ENCODE measurements at places on chromosomes 6 and 20. TPM values are rescaled to one million over a fixed set of nuclear protein-coding genes. Genes with fewer than 3 reads are reported as not detected.
A peak's percentile ranks its signal among the peaks of the same experiment; 100 is the strongest.

The FOXC1 gene
- total RNA-seq: 39.4 TPM

The KCNQ5 gene
- 8.5 TPM for total RNA-seq

The TFAP2D gene
- total RNA-seq: not detected

The GTF2H4 gene
- 8.8 TPM for total RNA-seq

The NMBR gene
- not detected for total RNA-seq

The PGC gene
- total RNA-seq: not detected

- H3K27ac ChIP-seq: no peak within 1 kb of the TSS
- no peaks in the 10 kb centered on the region for H3K27me3 ChIP-seq
- DNase-seq: no peak
- H3K4me3 ChIP-seq: no peak within 1 kb of the TSS
- H3K36me3 ChIP-seq: no peaks in the 10 kb centered on the region
Observed at GRCh38 chr20:59163631-59164530, at the start of gene ZNF831. Gene ZNF831 (plus strand): TSS chr20:59163821. CDS start chr20:59191020, 27,199 bp downstream.

GRCh38 chr20:2707353-2708072 is 14.9 kb downstream of the EBF4 start:
- peaks cover 16% of the 10 kb centered on the region for H3K27me3 ChIP-seq
- H3K4me3 ChIP-seq: no peak overlapping the region
- peak; percentile 77 for DNase-seq
- H3K36me3 ChIP-seq: no peaks in the 10 kb centered on the region

DNA sequence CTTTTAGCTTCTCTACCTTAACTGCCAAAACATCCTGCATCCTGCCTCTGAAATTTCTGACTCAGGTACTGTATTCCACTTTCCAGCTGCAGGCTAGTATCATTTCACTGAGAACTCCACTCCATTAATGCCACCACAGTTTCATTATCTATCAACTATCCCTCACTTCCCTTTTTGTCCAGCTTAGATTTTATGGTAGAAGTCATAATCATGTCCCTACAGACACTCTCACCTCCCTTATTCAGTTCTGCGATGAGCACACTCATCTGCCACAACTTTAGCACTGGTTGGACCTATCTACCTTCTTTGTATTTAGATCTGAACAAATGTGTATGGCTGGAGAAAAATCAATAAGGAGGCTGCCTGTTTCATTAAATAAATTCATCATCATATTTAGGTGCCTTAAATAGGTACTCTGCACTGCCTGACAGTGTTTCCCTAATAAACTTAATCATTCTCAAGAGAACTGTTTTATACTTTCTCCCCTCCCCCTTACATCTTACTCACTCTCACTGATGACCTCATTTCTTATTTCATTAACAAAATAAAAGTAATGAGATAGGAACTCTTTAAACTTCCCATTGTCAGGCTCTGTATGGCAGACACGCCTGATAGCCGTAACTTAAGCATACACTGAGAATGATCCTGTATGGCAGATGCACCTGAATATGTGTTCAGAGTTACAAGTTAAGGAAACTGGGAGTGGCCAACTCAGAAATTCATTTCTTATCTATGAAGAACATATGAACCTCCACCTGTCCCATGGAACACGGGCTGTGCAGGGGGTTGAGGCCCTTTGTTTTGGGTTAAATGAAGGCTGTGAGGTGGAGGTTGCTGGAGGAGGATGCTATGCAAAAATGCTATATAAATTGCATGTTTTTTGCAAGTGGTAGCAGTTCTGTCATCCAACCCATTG is 95.3 kb upstream of the MAN1A1 start:
- no peak overlapping the region for H3K4me3 ChIP-seq
- peak; percentile 77 for DNase-seq
- no peaks in the 10 kb centered on the region for H3K36me3 ChIP-seq
- H3K27ac ChIP-seq: no peak overlapping the region
- peaks cover 27% of the 10 kb centered on the region for H3K4me1 ChIP-seq

DNA sequence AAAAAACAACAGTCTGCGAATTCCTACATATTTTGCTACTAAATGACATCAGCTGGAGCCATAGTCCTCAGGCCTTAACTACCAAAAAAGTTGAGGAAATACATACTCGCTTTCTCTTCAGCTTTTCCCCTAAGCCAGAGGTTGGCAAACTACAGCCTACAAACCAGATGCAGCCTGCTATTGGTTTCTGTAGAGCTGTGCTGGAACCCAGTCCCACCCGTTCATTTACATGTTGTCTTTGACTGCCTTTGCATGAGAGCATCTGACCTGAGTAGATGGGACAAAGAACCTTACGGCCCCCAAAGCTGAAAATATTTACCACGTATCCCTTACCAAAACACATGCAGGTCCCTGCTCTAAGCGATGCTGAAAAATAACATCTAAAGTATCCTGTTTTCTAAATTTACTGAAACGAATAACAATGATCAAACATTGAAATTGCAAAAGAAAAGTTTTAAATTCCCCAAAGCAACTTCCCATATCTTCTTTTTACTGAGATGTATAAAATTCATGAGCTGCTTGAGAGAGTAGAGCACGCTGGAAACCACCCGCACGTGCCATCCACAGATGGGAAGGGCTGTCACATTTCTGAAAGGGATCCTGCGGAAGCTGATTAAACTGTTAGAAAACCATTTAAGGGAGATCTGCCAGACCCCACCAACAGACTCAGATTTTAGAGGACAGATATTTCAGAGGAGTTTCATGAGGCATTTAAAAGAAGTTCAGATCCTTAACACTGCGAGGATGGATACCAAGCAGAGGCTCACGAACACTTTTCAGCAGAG is 124.1 kb downstream of the PRKN start:
- no peak for DNase-seq
- no peaks in the 10 kb centered on the region for H3K36me3 ChIP-seq
- H3K4me3 ChIP-seq: no peak overlapping the region
- H3K4me1 ChIP-seq: no peaks in the 10 kb centered on the region
- no peaks in the 10 kb centered on the region for H3K27me3 ChIP-seq
- no peak overlapping the region for H3K27ac ChIP-seq

DNA sequence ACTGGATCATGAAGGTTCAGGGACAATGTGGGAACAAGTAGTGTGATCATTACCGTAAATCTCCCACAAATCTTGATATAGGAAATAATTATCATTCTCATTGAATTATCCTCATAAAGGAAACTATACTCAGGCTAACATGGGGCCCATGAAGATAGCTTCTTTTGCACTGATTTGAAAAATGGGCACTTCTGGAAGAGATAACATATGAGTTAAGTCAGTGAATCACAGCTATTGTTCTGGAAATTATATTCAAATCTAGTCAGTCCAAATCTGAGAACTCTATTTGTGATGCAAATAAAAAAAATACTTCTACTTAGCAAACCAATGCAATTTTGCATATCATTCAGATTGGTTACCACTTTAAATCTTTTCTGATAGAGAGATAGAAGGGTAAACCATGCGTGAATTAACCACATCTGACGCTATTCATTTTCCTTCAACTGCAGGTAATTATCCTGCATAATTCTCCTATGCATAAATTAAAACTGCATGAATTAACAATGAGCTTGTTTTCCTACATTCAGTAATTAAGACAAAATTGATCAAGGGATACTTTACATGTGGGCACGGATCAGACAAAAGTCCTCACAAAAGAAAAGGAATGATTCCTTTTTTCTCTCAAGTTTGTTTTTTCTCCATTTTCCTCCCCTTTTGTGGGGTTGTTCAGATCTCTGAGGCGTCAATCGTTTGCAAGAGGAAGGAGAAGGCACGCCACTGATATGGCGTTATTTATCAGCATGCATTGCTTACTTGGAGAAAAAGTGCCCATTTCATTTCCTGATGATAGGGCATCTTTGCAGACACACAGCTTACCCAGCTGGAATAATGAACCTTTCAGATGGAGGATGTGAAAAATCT is 36.4 kb downstream of the RIPOR2 start:
- no peak overlapping the region for H3K27ac ChIP-seq
- H3K4me1 ChIP-seq: peaks cover 11% of the 10 kb centered on the region
- no peak overlapping the region for H3K4me3 ChIP-seq

DNA sequence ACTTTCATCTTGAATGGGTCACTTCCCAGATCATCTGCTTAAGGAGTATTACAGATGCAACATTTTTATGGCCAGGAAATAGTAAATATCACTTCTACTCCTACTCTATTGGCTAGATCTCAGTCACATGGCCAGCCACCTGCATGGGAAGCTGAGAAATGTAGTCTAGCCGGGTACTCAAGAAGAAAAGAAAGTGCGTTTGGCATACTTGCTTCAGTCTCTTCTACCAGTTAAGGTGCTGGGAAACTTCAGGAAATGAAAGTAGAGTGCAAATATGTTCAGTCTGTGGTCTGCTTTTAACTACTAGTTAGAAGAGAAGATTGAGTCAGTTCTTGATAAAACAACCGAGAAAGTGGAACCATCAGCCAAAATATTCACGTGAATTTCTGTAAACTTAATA is 129.2 kb downstream of the PDSS2 start:
- H3K27me3 ChIP-seq: no peaks in the 10 kb centered on the region
- no peak overlapping the region for H3K4me3 ChIP-seq
- H3K27ac ChIP-seq: no peak overlapping the region
- H3K4me1 ChIP-seq: no peaks in the 10 kb centered on the region

DNA sequence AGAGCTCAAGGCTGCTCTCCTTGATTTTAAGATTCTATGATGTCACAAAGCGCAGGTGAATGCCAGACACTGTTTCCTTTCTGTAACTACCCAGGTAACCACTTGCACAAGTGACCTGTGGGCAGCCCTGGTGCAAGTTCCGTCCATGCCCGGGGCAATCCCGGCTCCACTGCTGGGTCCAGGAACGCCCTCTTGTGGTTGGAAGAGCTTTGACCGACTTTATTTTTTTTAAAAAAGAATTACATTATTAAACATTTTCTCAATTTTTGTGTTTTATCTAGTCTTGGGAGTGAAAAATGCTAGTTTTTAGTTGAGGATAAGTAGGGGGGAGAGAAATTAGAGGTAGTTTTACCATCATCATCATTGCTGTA is 695.2 kb downstream of the QKI start:
- H3K27ac ChIP-seq: no peak overlapping the region
- no peak for DNase-seq
- no peaks in the 10 kb centered on the region for H3K4me1 ChIP-seq

DNA sequence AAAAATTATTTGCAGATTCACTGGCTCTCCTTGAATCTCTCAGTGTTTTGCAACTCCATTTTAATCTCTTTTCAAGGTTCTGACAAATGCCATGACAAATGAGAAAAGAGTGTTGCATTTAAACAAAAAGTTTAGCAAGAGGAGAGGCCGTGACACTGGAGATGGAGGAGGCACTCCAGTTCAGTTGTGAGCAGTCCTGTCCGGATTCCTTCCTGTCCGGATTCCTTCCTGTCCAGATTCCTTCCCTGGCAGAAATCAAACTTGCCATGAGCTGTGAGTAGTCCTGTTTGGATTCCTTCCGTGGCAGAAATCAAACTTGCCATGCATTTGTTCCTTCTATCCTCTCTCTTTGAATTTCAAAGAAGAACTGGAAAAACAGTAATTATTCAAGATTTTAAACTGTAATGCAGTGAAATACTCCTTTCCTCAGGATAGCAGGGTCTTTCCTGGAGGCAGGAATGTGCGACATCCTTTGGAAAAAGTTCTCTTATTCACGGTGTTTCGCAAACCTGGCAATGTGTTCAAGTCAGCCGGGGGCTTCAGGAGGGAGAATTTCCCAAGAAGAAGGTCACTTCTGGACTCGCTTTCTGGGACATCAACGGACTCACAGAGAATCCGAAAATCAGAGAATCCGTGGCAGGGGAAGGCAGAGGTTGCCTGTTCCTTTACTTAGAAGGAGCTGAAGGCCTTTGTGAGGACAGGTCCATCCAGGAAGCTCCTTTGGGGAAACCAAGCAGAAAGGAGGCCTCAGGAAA is 48.7 kb upstream of the DACT2 start:
- no peak overlapping the region for H3K27ac ChIP-seq
- H3K36me3 ChIP-seq: no peaks in the 10 kb centered on the region
- H3K4me1 ChIP-seq: no peaks in the 10 kb centered on the region
- DNase-seq: no peak

GRCh38 chr6:25006565-25007001 is 70.8 kb upstream of the RIPOR2 start:
- H3K4me1 ChIP-seq: peaks cover 27% of the 10 kb centered on the region
- no peak for DNase-seq
- H3K27me3 ChIP-seq: no peaks in the 10 kb centered on the region
- H3K27ac ChIP-seq: peak overlapping the region; percentile 43

DNA sequence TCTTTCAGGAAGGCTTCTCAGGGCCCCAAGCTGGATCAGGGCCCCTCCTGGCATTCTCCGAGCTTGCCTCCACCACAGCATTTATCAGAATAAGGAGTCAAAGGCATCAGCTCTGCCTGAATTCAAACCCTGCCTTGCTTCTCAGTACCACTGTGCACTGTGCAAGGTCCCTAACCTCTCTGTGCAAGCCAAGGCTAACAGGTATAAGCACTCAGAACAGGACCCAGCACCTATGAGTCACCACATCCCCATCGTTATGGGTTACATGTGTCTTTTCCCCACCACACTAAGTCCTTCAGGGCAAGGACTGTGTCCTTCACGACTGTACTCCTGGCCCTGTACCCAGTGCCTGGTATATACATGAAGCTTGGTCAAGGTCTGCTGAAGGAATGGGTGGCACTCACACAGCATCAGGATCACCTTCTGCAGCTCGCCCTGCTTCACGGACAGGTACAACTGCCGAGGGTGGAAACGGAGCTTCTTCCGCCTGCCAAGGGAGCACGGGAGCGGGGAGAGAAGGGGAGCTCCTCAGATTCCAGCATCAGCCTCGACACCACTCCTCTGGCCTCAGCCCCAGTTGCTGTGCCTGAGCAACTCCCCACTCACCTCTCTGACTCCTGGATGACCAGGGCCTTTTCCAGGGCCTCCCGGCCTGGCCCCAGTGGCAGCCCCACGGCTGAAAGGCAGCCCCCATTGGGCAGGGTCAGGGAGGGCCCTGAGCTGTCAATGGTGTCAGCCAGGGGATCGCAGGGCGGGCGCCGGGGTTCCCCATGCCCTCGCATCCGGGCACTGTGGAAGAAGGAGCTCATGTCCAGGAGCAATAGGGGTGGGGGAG is 8.6 kb upstream of the SLC44A4 start:
- DNase-seq: peak; percentile 86
- no peaks in the 10 kb centered on the region for H3K27me3 ChIP-seq
- H3K27ac ChIP-seq: no peak overlapping the region
- no peak overlapping the region for H3K4me3 ChIP-seq

Data from osteoblast (primary cell).